ENCODE measurements at places on chromosomes 11 and 22. TPM values are rescaled to one million over a fixed set of nuclear protein-coding genes. Genes with fewer than 3 reads are reported as not detected.

Gene TSSK2
- not detected for total RNA-seq

Gene CDCA5
- total RNA-seq, result 98.8 TPM

Gene SHISAL1
- not detected for total RNA-seq

Gene CARD18
- not detected for total RNA-seq
